Fibroblast of lung (primary cell): ENCODE measurements at places on chromosomes 1 and 21. TPM values are rescaled to one million over a fixed set of nuclear protein-coding genes. Genes with fewer than 3 reads are reported as not detected.

The LORICRIN gene
- not detected in 2 replicates for total RNA-seq

The ETV3 gene
- 11.3 and 11.4 TPM in 2 replicates for total RNA-seq

The RBM11 gene
- under 0.01 and 0.17 TPM in 2 replicates for total RNA-seq

The SPRR5 gene
- not detected in 2 replicates for total RNA-seq

The FCRL2 gene
- total RNA-seq, result not detected in 2 replicates

The GJA4 gene
- total RNA-seq, result not detected in 2 replicates

GRCh38 chr1:230248889-230249270 is 177.3 kb downstream of the PGBD5 start:
- H3K4me1 ChIP-seq, result peaks cover 2% of the 10 kb centered on the region
- H3K4me3 ChIP-seq, result no peak overlapping the region
- no peak overlapping the region for H3K27ac ChIP-seq
- no peak for DNase-seq
- H3K27me3 ChIP-seq, result no peaks in the 10 kb centered on the region

- no peak overlapping the region for H3K27ac ChIP-seq
- no peak overlapping the region for H3K4me3 ChIP-seq
- peaks cover 3% of the 10 kb centered on the region for H3K4me1 ChIP-seq
- H3K27me3 ChIP-seq, result no peaks in the 10 kb centered on the region
Measured at GRCh38 chr21:30227128-30227527, 11.2 kb upstream of the CLDN8 start.

GRCh38 chr1:169089776-169090175 is 16.7 kb upstream of the ATP1B1 start:
- DNase-seq, result no peak
- H3K4me3 ChIP-seq, result no peak overlapping the region
- no peaks in the 10 kb centered on the region for H3K4me1 ChIP-seq
- no peaks in the 10 kb centered on the region for H3K36me3 ChIP-seq
- H3K27ac ChIP-seq, result no peak overlapping the region
- no peaks in the 10 kb centered on the region for H3K27me3 ChIP-seq

GRCh38 chr1:72010094-72010431 is 272.3 kb downstream of the NEGR1 start:
- DNase-seq, result no peak
- H3K27ac ChIP-seq, result no peak overlapping the region
- no peaks in the 10 kb centered on the region for H3K27me3 ChIP-seq
- H3K4me1 ChIP-seq, result no peaks in the 10 kb centered on the region
- no peak overlapping the region for H3K4me3 ChIP-seq
- no peaks in the 10 kb centered on the region for H3K36me3 ChIP-seq

- H3K36me3 ChIP-seq, result no peaks in the 10 kb centered on the region
- H3K4me3 ChIP-seq, result no peak overlapping the region
- H3K27me3 ChIP-seq, result no peaks in the 10 kb centered on the region
- peak; percentile 100 for DNase-seq
- no peaks in the 10 kb centered on the region for H3K4me1 ChIP-seq
Measured at GRCh38 chr1:59678493-59679228, 136.1 kb upstream of the HOOK1 start.

DNA sequence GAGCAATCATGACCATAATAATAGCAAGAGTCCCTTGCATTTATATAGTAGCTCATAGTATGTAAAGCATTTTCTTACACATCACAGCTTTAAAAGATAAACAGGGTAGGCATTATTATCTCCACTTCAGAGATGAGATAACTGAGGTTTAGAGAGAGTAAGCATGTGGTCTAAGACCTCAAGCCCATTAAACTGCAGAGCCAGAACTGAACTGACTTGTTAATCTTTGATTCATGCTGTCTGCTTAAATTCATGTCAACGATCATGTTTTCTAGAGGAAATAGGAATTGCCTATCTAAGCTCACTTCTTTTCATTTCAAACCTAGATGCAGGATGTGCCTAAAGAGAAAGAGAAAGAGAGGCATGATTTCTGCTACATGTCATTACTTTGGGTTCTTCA is 524.8 kb downstream of the PTPRC start:
- H3K4me1 ChIP-seq, result peaks cover 4% of the 10 kb centered on the region
- no peaks in the 10 kb centered on the region for H3K36me3 ChIP-seq
- H3K4me3 ChIP-seq, result no peak overlapping the region
